Activated naive CD8-positive, alpha-beta T cell treated with anti-CD3 and anti-CD28 coated beads, Interleukin-2, amount 10 ng/mL, durations not matched to agents 7 days and 5 days (primary cell): ENCODE measurements at places on chromosomes 11 and 22. TPM values are rescaled to one million over a fixed set of nuclear protein-coding genes. Genes with fewer than 3 reads are reported as not detected.

The MIOX gene
- not detected for total RNA-seq

The CRYBB3 gene
- total RNA-seq: 0.72 TPM

The KIF18A gene
- total RNA-seq: 21.6 TPM

The MMP26 gene
- not detected for total RNA-seq

The TSPAN18 gene
- 5.2 TPM for total RNA-seq

The SCGB2A2 gene
- not detected for total RNA-seq

The ABCC8 gene
- not detected for total RNA-seq

The TEX12 gene
- 0.40 TPM for total RNA-seq

The MFRP gene
- not detected for total RNA-seq

The NCAPH2 gene
- total RNA-seq: 126 TPM

The ZP1 gene
- 0.44 TPM for total RNA-seq

The TRIM49 gene
- not detected for total RNA-seq

The RNF215 gene
- total RNA-seq: 11.3 TPM

DNA sequence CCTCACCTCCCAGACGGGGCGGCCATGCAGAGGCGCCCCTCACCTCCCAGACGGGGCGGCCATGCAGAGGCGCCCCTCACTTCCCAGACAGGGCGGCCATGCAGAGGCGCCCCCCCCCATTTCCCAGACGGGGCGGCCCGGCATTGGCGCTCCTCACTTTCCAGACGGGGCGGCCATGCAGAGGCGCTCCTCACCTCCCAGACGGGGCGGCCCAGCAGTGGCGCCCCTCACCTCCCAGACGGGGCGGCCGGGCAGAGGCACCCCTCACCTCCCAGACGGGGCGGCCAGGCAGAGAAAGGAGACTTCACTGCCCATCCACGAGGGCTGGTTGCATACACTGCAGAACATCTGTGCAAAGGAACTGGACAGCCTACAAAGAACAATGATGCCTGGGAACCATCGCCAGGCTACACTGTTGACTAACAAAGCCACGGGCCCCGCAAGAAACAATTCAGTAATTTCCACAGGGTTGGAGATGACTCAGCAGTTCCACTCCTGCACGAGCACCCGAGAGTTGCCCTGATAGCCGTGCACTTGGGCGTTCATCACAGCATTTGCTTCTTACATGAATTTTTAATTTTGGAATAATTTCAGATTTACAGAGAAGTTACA is 58.7 kb downstream of the CTTN start:
- DNase-seq: no peak
- no peaks in the 10 kb centered on the region for H3K4me1 ChIP-seq
- H3K27me3 ChIP-seq: peaks cover 4% of the 10 kb centered on the region
- H3K27ac ChIP-seq: no peak overlapping the region
- H3K4me3 ChIP-seq: no peak overlapping the region
- H3K36me3 ChIP-seq: no peaks in the 10 kb centered on the region

- no peaks in the 10 kb centered on the region for H3K27me3 ChIP-seq
- no peak for DNase-seq
- H3K27ac ChIP-seq: no peak overlapping the region
- no peak overlapping the region for H3K4me3 ChIP-seq
- no peaks in the 10 kb centered on the region for H3K4me1 ChIP-seq
Measured at GRCh38 chr11:87116185-87116584, 78.5 kb downstream of the TMEM135 start.

DNA sequence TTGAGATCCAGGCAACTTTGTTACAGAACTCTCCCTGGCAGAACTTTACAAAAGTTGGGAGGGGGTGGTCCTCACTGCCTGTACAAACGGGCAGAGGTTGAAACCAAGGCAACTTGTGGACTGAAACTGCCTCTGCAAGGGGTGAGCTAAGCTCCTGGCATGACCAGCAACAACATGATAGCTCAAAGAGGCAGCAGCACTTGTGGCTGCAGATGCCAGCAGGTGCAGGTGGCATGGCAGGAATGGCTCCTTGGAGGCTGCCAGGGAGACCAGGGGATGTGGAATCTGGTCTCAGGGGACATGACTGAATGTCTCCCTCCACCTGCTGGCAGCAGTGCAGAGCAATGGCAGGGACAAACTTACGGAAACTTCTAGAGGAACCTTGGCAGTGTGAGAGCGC is 38.8 kb upstream of the PHF21A start:
- H3K27me3 ChIP-seq: peaks cover 43% of the 10 kb centered on the region
- H3K4me1 ChIP-seq: peaks cover 2% of the 10 kb centered on the region
- no peak overlapping the region for H3K4me3 ChIP-seq

- no peak for DNase-seq
- H3K27ac ChIP-seq: no peak overlapping the region
- no peaks in the 10 kb centered on the region for H3K4me1 ChIP-seq
- no peaks in the 10 kb centered on the region for H3K27me3 ChIP-seq
Measured at GRCh38 chr11:26510756-26511155, 61.3 kb downstream of the MUC15 start.

GRCh38 chr11:97454988-97455387 is 1065.2 kb downstream of the JRKL start:
- no peaks in the 10 kb centered on the region for H3K36me3 ChIP-seq
- no peak overlapping the region for H3K27ac ChIP-seq
- H3K4me3 ChIP-seq: no peak overlapping the region
- no peaks in the 10 kb centered on the region for H3K4me1 ChIP-seq

DNA sequence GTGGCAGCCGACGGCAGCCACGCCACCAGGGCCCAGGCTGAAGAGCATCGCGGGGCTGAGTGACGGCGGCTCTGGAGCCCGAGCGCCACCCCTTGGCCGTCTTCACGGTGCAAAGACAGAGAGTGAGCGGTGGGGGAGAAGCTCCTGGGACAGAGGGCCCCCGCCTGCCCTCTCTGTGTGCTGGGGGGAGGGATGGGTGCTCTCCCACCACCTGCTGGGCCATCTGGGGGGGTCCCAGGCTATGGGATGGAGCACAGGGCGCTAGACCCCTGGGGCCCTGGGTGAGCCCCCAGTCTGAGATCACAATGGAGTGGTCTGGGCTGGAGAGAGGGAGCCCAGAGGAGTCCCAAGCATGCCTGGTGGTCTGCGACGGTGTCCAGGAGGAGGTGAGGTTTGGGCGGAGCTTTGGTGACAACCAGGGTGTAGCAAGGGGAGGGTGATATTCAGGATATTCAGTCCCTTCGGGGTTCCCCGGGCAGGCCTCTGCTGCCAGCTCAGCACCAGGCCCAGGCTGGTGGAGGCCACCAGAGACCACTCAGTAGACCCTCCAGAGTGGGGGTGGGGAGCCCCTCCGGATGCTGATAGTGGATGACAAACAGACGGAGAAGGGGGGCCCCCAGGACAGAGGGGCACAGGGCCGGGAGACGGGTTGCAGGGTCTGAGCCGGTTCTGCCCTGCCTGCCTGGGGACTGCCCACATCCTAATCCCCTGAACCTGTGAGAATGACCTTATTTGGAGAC is 78.1 kb upstream of the PRR5 start:
- no peaks in the 10 kb centered on the region for H3K36me3 ChIP-seq
- DNase-seq: no peak
- H3K4me3 ChIP-seq: no peak overlapping the region
- H3K27ac ChIP-seq: no peak overlapping the region
- H3K4me1 ChIP-seq: peaks cover 9% of the 10 kb centered on the region
- peaks cover 2% of the 10 kb centered on the region for H3K27me3 ChIP-seq

DNA sequence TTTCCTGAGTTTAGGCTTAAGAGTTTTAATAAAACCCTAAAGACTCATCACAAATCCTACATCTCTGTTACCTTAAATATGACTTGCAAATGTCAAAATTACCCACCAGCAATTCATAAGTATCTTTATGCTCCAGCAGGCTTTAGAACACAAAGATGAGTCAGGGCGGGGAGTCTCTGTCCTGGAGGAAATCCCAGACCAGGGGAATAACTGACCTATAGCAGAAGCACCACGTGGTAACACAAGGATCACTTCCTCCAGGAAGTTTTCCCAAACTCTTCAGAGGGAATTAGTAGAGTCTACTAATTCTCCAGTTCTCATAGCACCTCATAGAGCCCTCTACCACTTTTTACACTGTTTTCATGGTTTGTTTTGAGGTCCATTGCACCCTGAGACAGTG is 217.0 kb downstream of the NAV2 start:
- no peaks in the 10 kb centered on the region for H3K36me3 ChIP-seq
- peaks cover 11% of the 10 kb centered on the region for H3K27me3 ChIP-seq
- H3K27ac ChIP-seq: no peak overlapping the region
- H3K4me1 ChIP-seq: no peaks in the 10 kb centered on the region
- DNase-seq: no peak

DNA sequence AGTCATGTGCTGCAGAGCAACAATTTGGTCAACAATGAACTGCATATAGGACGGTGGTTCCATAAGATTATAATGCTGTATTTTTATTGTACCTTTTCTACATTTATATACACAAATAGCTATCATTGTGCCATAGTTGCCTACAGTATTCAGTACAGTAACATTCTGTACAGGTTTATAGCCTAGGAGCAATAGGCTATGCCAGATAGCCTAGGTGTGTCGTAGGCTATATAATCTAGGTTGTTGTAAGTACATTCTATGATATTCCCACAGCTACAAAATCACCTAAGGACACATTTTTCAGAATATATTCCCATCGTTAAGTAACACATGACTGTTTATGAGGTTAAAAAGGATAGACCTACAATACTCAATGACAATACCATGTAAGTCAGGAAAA is 423.9 kb downstream of the SOX6 start:
- no peak overlapping the region for H3K27ac ChIP-seq
- H3K4me1 ChIP-seq: no peaks in the 10 kb centered on the region
- no peak overlapping the region for H3K4me3 ChIP-seq
- no peak for DNase-seq
- no peaks in the 10 kb centered on the region for H3K27me3 ChIP-seq

GRCh38 chr11:70072861-70073755 is 5.0 kb upstream of the ANO1 start:
- no peak for DNase-seq
- H3K27me3 ChIP-seq: peaks cover 73% of the 10 kb centered on the region
- peaks cover 3% of the 10 kb centered on the region for H3K4me1 ChIP-seq
- no peak overlapping the region for H3K4me3 ChIP-seq

GRCh38 chr11:72042064-72042745 is 38.1 kb downstream of the NUMA1 start:
- peaks cover 12% of the 10 kb centered on the region for H3K36me3 ChIP-seq
- DNase-seq: no peak
- H3K27ac ChIP-seq: no peak overlapping the region
- H3K4me3 ChIP-seq: no peak overlapping the region
- H3K4me1 ChIP-seq: peaks cover 23% of the 10 kb centered on the region

- peak overlapping the region; percentile 77 for H3K4me3 ChIP-seq
- H3K27ac ChIP-seq: peak overlapping the region; percentile 76
- H3K36me3 ChIP-seq: peaks cover 3% of the 10 kb centered on the region
- no peak for DNase-seq
- H3K4me1 ChIP-seq: peaks cover 30% of the 10 kb centered on the region
- no peaks in the 10 kb centered on the region for H3K27me3 ChIP-seq
Measured at GRCh38 chr11:1762537-1763302, 1.0 kb downstream of the CTSD start.

DNA sequence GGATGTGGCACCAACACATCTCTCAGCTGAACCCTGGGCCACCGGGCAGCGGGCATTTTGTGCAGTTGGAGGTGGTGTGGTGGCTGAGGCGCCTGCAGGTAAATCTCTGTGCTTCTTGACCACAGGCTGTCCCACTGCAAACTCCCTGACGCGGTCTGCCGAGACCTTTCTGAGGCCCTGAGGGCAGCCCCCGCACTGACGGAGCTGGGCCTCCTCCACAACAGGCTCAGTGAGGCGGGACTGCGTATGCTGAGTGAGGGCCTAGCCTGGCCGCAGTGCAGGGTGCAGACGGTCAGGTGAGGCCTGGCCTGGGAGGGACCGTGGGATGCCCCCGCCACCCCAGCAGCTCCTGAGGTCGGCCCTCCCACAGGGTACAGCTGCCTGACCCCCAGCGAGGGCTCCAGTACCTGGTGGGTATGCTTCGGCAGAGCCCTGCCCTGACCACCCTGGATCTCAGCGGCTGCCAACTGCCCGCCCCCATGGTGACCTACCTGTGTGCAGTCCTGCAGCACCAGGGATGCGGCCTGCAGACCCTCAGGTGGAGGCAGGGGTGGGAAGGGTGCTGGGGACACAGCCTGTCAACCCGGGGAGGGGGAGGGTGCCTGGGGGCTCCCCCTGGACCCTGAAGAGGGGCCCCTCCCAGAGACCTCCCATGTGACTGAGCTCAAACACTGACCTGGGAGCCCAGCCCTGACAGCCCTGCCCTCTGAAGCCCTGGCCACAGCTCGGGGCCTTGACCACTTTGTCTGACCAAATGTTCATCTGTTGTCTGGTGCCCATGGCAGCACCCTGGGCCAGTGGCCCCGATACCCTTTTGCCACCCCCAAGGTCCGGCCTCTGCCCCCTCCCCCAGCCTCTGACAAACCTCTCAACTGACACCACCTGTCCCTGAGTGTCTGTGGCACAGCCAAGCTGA is 4.6 kb upstream of the PGGHG start:
- DNase-seq: peak; percentile 43
- H3K27me3 ChIP-seq: no peaks in the 10 kb centered on the region
- peaks cover 30% of the 10 kb centered on the region for H3K4me1 ChIP-seq
- H3K27ac ChIP-seq: peak overlapping the region; percentile 98
- H3K4me3 ChIP-seq: peak overlapping the region; percentile 89

- no peaks in the 10 kb centered on the region for H3K36me3 ChIP-seq
- no peaks in the 10 kb centered on the region for H3K27me3 ChIP-seq
- DNase-seq: no peak
- H3K4me3 ChIP-seq: no peak overlapping the region
Measured at GRCh38 chr11:25066706-25067105, 569.9 kb downstream of the LUZP2 start.

GRCh38 chr11:131311776-131312514 is 58.5 kb upstream of the NTM start:
- DNase-seq: no peak
- H3K4me1 ChIP-seq: no peaks in the 10 kb centered on the region
- peaks cover 1% of the 10 kb centered on the region for H3K27me3 ChIP-seq
- H3K4me3 ChIP-seq: no peak overlapping the region

DNA sequence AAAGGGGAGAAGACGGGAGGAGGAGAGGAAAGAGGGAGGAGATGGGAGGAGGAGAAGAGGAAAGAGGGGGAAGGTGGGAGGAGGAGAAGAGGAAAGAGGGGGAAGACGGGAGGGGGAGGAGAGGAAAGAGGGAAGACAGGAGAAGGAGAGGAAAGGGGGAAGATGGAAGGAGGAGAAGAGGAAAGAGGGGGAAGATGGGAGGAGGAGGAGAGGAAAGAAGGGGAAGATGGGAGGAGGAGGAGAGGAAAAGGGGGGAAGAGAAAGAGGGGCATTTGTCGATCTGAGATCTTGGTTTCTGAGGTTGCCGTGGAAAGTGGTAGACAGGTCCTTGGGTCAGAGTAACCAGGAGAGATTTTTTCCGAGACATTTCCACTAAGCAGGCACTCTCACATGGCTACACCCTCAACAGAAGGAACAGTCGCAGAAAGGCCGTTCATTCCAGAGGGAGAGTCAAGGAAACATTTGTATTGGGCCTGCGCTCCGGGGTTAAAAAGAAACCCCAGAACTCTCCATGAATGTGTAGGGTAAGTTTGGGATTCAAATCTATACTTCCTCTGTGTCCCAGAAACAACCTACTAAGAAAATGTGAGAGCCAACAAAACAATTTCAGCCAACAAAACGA is 39.8 kb upstream of the CARS1 start:
- no peak for DNase-seq
- no peaks in the 10 kb centered on the region for H3K36me3 ChIP-seq
- no peak overlapping the region for H3K4me3 ChIP-seq
- H3K4me1 ChIP-seq: peaks cover 3% of the 10 kb centered on the region
- no peak overlapping the region for H3K27ac ChIP-seq
